NCI-H345 (cell line): ENCODE measurements at places on chromosomes 4 and X.

DNA sequence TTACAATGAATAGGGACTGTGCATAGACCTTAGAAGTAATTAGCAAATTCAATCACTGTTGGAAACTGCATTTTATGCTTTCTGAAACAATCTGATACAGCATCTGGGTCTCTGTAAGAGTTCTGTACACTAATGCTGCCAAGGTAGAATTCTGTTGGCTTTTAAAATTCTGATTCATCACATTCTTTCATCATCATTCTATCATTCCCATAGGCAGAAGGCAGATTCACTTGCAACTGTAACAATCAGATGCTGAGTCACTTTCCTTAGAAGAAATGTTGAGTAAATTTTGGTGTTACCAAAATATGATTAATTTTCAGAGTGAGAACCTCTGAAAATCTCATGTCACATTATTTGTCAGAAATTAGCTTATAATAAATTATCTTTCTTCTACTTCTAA lies 267.2 kb downstream of the MAPK10 start:
- no peak for DNase-seq

DNA sequence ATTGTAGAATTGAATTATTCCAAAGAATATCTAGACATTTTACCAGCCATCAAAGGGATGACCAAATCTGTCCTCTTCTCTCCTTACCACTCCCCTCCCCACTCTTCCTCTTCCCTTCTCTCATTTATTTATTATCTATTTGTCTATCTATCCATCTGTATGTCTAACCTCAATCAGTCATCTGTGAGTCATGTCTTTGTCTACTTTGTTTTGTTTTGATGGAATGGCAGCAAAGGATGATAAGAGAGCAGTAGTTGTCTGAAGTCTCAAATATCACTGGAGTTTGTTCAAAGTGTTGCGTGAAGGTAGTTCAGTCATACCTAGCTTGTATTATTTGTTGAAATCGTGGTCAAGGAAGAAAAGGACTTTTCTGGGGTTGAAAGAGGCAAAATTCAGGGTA lies 34.7 kb upstream of the PGRMC2 start:
- DNase-seq, result no peak

GRCh38 chrX:126985981-126986380 lies 166.5 kb downstream of the PRR32 start:
- DNase-seq, result no peak

GRCh38 chr4:172390331-172390730 lies 577.1 kb downstream of the GALNTL6 start:
- no peak for DNase-seq

DNA sequence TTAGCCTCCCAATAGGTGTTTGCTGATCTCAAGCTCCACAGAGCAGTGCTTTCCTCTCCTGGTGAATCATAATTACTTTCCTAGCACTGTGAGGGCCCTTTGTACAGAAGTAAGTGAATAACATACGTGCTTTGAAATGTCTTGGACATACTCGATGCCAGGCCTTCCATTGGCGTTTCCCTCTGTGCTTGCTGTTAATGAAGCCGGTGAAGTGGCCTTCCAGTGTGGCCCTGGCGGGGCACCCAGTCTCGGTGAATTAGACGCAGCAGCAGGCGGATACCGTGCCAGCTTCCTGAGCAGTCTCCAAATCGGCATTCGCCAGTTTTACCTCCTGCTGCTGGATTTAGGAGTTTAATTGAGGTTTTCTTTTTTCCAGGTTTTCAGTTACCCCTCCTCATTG lies 132.3 kb downstream of the HMX1 start:
- DNase-seq, result no peak

DNA sequence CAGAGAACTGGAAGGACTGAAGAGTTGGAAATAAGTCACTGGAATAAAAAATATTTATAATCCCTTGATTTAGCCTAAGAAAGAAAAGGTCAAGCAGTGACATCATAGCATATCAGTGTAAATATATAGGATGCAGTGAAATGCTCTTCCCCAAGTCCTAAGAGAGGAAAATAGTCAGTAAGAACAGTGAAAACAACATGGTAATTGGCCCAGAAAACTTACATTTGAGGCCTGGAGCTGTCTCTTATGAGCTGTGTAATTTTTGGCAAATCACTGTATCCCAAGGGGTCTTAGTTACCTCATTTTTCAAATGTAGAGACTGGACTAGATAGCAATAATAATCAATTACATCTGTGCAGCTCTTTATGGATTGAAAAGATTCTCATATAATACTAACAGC lies 255.7 kb upstream of the AR start:
- DNase-seq, result no peak

- peak; percentile 69 for DNase-seq
These were observed 223.1 kb upstream of the DMD start for GRCh38 chrX:33434256-33435092.

DNA sequence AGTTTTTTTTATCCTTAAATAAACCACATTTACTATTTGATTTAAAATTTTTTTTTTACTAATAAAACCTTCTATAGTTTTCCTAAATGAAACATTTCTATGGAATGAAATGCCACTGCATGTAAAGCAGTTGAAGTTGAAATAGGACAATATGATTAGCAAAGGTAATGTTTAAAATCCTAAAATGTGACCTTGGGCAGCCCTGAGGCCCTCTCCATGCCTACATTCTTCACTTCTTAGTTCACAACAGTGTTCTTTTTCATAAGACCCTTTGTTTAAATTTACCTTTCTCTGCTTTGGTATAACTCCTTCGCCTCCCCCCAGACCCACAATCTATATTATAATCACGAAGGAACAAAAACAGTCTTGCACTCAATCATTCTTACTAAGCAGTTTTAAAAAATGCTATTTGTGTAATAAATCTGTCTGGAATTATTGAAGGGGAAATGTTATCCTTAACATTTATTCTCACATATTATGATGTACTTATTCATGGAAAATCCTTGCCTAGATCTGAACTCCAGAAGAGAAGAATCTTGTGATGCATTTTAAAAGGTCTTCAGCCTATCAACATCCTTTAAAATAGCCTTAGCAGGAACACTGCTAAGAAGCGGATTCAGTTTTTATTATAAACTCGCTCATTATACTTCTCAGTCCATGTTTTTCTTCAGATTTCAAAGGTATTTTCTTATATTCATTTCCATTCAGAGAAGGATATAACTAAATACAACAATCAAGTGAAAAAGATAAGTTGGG lies 124.6 kb upstream of the NAP1L5 start:
- DNase-seq, result no peak

DNA sequence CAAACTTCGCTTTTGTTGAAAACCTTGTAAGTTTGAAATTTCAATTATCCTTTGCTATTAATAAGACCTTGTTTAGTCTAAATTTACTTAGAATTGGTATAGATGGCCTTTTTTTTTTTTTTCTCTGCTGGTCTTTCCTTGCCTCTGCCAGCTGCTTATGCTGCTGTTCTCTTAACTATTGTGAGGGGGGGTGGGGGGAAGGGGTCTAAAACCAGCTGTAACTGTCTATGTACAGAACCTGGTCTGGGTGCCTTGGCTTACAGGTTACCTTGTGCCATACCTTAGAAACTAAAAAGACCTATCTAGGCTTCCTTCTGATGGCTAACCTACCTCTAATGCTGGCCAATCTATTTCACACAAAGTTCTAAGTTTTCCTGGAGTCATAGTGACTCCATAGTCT lies 1.0 kb downstream of the UGT2B17 start:
- DNase-seq, result no peak

GRCh38 chr4:2961811-2962441 lies 1.3 kb downstream of the NOP14 start:
- no peak for DNase-seq

GRCh38 chr4:126899331-126899801 lies 733.4 kb upstream of the INTU start:
- no peak for DNase-seq

DNA sequence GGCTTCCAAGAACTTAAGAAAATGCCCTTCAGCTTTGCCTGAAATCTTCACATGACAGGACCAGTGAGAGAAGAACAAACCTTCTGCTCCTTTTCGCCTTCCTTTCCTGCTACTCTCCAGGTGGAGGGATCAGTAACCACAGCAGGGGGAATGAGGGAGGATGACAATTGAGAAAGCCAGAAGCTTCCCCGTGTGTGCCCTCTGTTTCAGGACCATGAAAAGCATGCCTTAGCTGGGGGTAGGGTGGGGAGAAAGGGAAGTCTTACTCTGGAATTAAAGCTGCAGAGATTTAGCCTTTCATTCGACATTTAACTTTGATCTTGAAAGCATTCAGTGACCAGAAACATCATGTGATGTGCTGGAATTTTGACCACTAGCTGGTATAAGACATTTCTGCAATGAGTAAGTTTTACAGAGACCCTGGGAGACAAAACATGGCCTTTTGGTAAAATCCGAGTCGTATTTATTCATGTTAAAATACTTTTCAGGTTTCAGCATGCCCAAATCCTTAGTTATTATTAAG lies 10.6 kb upstream of the PUDP start:
- DNase-seq, result no peak

GRCh38 chr4:143357161-143357845 lies 20.6 kb downstream of the GAB1 start:
- DNase-seq, result no peak

DNA sequence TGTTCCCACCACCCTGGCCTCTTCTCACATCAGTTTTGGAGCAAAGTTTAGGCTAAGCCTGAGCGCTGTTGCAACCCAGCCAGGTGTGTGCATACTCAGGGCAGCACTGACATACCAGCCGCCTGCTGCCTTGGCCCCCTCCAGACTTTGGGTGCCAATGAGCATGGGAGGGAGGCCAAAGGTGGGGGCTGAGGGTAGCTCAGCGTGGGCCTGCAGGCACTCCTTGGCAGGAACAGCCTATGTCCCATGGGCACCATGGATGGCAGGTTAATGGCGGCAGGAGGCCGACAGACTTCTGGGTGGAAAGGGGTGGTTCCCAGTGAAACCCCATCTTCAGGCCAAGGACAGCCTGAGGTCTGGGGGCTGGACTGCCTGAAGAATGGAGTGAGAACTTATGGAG lies 462.2 kb downstream of the ADGRL3 start:
- DNase-seq, result no peak

GRCh38 chr4:73434311-73434710 lies 1.7 kb upstream of the AFP start:
- no peak for DNase-seq

DNA sequence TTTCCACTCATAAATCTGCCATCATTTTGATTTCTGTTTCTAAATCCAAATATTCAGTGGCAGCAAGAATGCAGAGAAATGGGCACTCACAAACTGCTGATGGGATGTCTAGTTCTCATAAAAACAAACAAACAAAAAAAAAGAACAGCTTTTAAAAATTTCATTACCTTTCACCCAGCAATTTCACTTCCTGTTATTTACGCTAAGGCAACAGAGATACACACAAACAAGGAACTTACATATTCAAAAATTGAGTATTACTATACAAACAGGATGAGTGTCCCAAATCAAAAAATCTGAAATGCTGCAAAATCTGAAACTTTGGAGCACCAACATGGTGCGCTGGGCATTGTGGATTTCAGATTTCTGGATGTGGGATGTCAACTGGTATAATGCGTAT lies 36.4 kb downstream of the FAT1 start:
- no peak for DNase-seq

DNA sequence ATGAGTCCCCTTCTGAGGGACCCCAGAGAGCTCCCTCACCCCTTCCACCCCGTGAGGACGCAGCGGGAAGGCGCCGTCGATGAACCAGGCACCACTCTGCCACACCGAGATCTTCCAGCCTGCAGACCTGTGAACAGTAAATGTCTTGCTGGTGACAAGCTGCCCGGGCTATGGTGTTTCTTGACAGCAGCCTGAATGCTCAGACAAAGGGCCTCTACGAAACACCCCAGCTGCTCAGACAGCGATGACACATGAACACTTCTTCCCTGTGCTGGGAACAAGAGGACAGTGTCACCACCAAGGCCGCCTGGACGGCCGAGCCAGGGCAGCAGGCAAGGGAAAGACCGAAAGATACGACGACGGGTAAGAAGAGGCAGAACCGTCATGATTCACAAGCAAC lies 30.6 kb upstream of the GTPBP6 start:
- DNase-seq, result no peak

DNA sequence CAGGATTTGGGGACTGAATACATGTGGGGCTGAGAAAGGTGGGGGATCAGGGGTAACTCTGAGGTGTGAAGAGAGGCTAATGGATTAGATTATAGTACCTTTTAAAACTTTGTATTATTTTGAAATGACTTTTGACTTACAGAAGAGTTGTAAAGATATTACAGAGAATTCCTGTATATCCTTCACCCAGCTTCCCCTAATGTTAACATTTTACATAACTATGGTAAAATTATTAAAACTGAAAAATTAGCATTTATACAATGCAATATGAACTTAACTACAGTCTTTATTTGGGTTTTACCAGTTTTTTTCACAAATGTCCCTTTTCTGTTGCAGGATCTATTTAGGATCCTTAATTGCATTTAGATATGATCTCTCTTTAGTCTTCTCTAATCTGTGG lies 57.4 kb downstream of the TMEM164 start:
- DNase-seq, result no peak

DNA sequence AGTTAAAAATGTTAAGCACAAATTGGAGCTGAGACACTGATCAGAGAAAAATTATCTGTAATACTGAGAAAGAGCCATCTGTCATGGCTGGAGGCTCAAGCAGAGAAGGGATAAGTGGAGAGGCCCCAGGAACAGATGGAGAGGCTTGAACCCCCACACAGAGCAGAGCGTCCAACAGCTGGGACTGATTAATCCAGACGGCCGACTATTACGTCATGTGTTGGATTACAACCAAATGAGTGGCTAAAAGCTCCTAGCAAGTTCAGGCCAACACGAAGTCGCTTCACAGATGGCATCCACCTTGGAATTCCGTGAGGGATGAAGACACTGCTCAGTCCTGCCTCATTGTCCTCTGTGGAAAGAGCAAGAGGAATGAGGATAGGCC lies 57.7 kb upstream of the ATXN3L start:
- DNase-seq, result no peak

- DNase-seq, result no peak
These were observed 436.4 kb downstream of the PCDH19 start for GRCh38 chrX:99973572-99974226.

DNA sequence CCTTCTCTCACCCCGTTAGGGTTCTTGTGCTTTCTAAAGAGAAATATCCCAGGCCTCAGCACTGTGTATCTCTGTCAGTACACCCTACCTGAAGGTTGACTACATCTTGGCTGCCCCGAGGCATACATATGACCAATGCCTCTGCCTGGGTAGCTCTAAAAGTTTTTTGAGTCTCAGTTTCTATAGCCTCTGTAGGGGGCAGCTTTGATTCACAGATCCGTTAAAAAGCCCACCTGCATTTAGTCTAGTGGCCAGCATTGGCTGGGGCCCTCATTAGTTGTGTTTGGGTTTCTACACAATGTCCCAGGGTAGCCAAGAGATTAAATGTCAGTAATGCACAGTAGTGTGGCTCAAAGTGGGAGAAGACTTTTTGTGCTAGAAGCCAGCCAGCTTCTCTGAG lies 151.1 kb downstream of the CFAP299 start:
- no peak for DNase-seq
